ENCODE measurements at places on chromosomes 2 and 18. TPM values are rescaled to one million over a fixed set of nuclear protein-coding genes. Genes with fewer than 3 reads are reported as not detected.

SLC5A7 gene
- total RNA-seq = not detected

RUFY4 gene
- total RNA-seq = 2.4 TPM

REEP1 gene
- 0.11 TPM for total RNA-seq

L3MBTL4 gene
- total RNA-seq = 0.19 TPM

CARF gene
- total RNA-seq = 4.1 TPM

ZNF385B gene
- total RNA-seq = not detected

- ATAC-seq = no peak
These were observed 48.4 kb upstream of the RMP24 start for GRCh38 chr18:35923939-35924684.

DNA sequence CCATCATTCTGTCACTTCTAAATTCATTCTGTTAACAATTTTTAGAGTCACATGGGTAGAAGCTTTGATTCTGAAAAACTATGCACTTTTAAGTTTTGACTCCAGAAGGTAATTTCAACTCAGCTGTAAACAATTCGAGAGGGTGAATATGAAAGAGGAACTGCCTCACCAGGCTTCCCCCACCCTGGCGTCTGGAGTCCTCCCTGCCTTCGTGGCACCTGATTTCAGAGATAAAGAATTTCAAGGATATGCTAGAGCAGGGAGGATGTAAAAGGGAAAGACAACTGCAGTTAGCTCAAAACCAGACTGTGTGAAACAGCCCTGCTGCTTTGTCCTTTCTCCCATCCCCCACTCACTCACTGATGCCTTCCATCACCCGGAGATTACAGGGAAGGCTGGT, 40.7 kb downstream of the ONECUT2 start:
- no peak for ATAC-seq

GRCh38 chr2:70580352-70580751, 26.7 kb upstream of the TGFA start:
- ATAC-seq = no peak

DNA sequence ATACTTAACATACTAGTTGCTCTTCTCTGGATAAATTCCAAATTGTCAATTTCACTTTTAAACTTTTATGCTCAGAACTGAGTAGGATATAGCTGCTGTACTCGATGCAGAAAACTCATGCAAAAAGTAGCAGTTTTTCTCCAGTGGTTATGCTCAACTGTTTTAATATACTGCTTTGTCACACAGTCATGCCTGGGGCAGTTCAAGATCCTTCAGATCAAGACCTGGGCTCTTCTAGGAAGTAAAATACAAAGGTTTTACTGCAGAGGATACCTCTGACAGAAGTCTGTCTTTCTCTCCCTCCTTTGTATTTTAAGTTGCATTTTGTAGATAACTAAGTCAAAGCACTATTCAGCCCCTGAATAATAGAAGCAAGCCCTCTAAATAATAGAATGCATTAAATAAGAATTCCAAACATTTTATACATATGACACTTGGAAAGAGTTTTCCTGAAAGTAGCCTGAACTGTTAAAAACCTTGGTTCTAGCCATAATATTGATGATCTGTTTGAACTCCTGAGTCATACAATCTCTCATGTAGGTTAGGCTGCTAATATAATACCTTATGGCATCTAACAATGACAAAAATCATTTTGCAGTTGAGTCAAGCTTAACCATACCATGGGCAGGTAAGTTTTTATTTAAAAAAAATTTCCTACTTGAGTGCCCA, 183.3 kb upstream of the TRIB2 start:
- peak; percentile 24 for ATAC-seq

GRCh38 chr2:64342195-64343099, 111.5 kb upstream of the LGALSL start:
- no peak for ATAC-seq

GRCh38 chr2:157173740-157174184, 83.7 kb upstream of the GALNT5 start:
- ATAC-seq = no peak

GRCh38 chr18:32507093-32507492, 36.4 kb upstream of the GAREM1 start:
- peak; percentile 31 for ATAC-seq

DNA sequence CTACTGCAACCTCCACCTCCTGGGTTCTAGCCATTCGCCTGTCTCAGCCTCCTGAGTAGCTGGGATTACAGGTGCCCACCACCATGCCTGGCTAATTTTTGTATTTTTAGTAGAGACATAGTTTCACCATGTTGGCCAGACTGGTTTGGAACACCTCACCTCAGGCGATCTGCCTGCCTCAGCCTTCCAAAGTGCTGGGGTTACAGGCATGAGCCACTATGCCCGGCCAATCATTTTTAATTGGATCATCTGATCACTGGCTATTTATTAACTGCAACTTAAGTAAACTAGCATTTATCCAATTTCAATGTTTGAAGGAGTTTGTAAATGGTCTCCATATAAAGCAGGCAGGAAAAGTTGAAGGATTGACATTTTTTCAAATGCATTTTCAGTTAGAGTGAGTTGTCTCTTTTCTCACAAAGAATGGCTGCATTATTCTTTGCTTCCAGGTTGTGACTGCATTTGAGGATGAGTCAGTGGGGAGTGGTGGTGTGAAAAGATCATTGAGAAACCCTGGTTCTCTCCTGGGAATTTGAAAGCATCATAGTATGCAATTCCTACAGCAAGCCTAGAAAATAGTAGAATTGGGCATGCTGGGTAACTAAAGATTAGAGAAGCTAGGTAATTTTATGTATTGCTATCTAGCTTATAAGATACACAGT, 431.1 kb upstream of the ZEB2 start:
- no peak for ATAC-seq

DNA sequence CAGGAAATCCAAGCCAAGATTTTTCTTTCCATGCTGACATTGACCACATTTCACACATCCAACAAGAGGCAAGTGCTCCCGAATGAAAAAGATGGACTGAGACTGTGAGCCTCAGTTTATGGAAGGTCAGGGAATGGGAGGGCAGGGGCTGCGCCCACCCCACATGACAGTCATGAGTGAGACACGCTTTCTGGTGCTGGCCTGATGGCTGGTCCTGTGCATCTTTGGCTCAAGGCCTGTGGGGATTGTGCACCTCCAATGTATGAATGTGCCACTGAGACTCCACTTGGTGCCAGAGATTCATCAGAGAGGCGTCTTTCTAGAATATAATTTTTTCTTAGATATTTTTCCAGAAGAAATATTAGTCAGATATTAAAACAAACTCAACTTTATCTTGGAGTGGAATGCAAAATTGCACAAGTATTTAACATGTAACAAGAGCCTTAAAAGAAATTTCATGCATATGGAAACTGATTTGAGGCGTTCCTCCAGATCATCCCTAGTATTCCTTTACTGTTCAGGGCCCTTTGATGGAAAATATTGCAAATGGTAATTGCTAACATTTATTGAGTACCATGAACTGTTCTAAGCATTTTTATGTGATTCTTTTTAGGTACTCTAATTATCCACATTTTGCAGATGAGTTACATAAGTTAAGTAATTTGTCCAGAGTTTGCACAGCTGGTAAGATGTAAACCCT, 87.3 kb upstream of the GPR45 start:
- no peak for ATAC-seq

GRCh38 chr18:61817086-61817485, 75.7 kb downstream of the RNF152 start:
- no peak for ATAC-seq

DNA sequence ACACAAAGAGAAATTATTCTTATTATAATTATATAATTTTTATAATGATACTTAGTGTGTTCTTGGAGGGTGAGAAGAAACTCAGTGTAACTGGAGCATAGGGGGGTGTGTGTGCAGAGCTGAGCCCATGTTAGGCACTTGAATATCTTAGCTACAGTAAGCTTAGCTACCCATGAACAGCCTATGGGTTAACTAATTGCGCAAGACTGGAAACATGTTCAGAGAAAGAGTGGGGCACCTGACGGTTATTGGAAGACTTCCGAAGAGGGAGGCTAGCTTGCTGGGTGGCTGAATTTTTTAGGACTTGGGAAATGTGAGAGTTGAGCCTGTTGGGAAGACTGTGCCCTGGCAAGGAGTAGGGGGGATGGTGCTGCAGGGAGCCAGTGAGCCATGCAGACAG, 229.2 kb downstream of the SLC4A3 start:
- ATAC-seq = no peak

GRCh38 chr2:56313500-56313921, 129.7 kb downstream of the CCDC85A start:
- no peak for ATAC-seq

GRCh38 chr2:20728114-20728758, 61.3 kb downstream of the GDF7 start:
- ATAC-seq = no peak

GRCh38 chr2:148885988-148886387, 11.0 kb downstream of the KIF5C start:
- no peak for ATAC-seq

- no peak for ATAC-seq
These were observed 13.1 kb downstream of the SEH1L start for GRCh38 chr18:12960853-12961397.
